ENCODE measurements at places on chromosomes 3 and 15.

DNA sequence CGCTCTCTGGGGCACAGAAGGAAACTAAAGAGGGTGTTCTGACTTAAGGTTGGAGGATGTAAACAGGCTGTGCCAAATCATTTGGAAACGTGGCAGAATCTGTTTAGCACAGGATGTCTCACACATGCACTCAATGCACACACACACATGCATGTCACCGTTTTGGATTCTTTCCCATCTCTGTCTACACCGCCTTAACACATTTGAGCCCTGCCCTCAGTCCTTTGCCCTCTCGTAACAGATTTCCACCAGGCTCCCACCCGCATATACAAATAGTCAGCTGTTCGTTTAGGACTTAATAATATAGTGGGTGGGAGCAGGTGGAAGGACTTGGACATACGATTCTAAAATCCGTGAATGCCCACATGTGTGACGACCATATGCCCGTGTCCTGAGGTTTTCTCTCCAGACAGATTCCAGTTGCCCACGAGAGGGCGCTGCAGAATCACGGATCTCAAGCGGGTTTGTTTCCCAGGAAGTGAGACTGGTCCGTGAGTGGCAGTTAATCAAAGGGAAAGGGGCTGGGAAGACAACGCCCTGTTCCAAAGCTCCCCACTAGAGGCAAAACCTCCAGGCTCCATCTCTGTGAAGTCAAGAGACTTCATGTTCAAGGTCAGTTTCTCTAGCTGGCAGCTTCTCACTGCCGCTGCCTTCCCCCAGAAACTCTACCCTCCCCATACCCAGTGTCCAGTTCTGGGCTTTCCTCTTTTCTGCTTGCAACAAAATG, 44.5 kb downstream of the NOX5 start:
- DNase-seq, result peak; percentile 58

GRCh38 chr3:23183731-23184130, 19.4 kb upstream of the UBE2E2 start:
- no peak for DNase-seq

- no peak for DNase-seq
Measured at GRCh38 chr3:171350364-171350763, 109.8 kb downstream of the TNIK start.

- no peak for DNase-seq
Measured at GRCh38 chr3:78839693-78840092, 928.1 kb downstream of the ROBO1 start.

- DNase-seq, result no peak
Measured at GRCh38 chr3:65582012-65582717, 456.6 kb downstream of the MAGI1 start.

DNA sequence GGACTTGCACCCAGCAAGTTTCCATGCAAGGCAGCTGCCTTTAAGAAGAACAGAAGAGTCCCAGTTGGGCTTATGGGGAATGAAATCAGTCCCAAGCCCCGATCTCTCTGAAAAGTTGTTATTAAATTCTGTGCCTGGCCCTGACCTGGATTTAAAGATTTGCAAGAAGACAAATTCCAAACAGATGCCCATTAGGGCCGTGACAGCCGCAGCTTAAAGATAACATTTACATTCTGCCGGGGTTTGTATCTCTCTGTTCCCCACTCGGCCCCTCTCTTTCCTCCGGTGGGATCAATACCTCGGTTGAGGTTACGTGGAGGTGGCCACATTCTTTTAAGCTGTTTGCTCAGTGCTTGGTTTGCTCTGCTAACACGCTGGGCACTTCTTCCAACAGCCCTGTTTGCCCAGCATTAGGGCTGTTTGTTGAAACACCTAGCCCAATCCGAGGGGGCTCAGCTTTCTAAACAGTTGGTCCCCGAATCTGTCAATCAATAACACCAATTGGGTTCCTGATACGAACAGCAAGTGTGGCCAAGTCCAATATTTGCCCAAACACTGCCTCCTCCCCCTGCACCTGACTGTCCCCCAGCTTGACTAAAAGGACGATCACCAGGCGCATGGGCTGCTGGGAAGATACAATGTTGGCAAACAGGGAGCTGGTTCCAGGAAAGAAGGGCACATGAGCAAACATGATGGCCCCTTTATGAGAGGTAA, 108.6 kb downstream of the RPLP1 start:
- DNase-seq, result no peak

GRCh38 chr15:60101416-60101815, 97.3 kb downstream of the FOXB1 start:
- no peak for DNase-seq

GRCh38 chr3:115254492-115255196, 107.6 kb upstream of the ZBTB20 start:
- DNase-seq, result no peak

DNA sequence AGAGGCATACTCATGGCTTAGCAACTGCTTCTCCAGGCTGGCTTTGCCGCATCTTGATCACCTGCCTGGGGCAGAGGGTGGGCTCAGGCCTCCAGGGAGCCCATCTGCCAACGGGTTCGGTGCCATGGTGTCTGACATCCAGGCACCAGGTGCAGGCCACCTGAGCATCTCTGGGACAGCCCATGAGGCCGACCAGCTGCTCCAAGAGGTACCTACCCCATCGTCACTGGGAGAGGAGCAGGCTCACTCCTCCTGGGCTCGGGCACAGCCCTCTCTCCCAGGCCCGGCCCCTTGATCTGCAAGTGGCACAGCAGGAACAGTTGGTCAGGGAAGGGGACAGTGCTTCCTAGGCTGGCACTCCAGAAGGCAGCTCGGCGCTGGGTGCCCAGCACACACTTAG, 21.9 kb downstream of the TPRA1 start:
- no peak for DNase-seq

DNA sequence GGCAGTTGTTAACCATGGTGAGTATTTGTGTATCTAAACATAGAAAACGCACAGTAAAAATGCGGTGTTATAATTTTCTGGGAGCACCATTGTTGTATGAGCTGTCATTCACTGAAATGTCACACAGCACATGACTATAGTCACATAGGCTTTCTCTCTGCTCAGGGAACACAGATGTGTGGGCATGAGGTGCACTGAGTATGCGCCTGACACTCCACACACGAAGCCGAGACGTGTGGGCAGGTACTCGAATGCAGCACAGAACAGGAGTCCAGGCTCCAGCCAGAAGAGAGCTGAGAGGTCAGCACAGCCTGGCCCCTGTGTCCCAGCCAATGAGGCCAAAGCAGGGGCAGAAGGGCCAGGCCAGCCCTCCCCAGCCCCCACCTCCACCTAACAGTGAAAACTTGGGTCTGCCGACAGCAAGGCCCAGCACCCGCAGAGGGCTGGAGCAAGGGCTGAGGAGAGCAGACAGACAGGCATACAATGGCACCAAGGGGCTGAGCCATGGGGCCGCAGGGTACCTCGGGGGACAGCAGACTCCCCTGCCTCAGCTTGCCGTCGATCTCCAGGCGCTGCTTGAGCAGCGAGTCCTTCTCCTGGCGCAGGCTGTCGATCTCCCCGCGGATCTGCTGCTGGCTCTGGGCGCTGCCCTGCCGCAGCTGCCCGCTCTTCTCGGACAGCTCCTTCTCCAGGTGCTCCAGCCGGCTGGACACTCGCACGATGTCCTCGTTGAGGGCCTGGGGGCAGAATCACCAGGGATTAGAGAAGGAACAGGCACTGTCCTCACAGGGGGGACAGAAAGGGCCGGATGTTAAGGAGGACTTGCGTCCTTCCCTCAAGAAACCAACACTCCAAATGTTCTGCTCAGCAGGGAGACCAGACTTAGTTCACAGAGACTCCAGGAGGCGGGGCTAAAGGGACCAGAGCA, 24.0 kb downstream of the KIF7 start:
- DNase-seq, result no peak

DNA sequence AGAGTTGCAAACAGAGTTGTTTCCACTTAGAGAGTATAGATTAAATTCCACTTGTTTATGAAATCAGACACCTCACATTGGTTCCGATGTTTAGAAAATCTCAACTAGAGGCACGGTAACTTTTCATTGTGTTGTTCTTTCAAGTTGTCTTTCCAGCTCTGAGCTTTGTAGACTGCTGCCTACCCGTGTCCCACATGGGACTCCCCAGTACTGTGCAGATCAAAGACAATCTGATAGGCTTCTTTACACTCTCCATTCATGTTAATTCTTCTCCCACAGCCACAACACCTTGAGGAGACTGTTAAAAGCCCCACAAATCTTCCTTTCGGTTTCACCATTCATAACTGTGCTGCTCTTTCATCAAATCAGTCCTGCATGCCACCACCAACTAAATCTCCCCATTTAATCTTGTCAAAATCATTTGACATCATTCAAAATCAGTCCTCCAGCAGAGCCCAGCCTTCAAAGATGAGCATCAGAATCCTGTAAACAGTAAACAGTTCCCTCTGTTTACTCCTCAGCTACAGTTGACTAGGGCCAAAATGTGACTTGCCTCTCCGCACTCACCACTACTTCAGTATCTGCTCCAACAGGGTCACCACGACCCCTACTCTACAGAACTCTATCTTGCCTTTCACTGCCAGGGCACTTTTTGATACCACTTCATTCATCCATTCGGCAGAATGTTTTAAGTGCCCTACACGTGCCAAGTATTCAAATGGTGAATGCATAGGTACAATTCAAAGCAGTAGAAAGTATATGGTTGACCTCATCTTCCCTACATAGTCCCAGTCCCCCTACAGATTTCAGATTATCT, 8.3 kb downstream of the ANXA2 start:
- DNase-seq, result peak; percentile 43

- DNase-seq, result peak; percentile 49
Measured at GRCh38 chr3:194573680-194574437, 59.4 kb downstream of the TMEM44 start.

DNA sequence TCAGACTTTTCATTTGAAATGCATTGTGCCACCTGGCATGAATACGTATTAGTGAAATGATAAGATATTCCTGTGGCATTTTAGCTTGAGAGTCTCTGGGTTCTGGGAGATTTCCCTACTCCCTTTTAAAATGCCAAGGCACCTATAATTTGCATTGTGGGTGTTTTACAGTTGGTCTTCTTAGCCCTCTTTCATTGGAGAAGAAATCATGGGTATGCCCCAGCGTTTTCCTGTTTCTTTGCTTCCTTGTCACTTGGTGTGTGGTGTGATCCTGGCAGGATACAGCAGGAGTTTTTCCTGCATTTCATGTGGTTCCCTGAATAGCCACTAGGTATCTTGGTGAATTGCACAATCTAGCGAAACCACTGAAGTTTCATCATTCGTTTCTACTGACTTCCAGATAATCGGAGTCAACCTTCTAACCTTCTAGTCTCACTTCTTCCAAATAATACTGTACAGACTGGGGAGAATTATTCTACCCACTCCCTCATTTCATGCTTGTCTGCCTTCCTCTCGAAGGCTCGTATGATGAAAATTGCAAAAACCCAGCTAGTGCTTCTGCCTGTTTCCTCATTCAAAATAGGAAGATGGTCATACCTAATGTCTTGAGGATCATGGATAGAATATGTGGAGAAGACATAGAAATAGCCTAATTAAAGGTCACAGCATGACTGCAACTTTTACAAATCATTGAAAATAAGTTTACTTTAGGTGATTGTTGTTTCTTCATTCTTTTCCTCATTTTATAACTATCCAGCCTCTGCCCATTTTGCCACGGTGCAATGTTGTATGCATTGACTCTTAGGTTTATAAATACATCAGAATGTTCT, 2.6 kb downstream of the BHLHE40 start:
- DNase-seq, result no peak

DNA sequence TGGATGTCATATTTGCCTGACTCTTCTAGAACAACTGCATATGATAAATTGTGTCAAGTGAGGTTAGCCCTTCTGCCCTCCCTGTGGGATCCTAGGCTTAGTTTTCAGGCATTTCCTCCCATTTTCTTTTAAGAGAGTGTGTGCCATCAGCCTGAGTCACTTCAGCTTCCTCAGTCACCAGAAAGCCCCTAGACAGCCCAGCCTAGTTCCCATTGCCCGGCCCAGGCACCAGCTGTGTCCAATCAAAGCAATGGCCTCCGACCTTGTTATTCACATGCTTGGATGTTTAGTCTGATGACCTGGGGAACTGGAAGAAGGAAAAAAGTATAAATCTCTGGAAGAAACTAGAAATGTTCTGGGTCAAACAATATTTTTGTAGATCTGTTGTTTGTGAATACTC, 221.9 kb upstream of the LRIG1 start:
- no peak for DNase-seq

DNA sequence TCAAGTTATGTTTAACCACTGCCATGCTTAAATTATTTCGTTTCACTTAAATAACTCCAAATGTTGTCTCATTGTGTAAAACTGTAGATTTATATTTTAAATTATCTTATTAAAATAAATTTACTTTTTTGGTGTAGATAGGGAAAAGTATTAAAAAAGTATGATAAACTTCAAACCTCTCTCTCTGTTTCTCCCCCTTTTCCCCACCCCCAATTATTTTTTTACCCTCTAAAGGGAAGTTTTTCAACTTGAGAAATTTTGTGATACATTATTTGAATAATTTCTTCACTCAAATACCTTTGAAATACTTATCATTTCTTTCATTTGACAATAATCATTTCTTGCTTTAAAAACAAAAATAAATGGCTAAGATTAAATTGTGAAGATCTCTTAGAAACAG, 66.9 kb upstream of the EIF1B start:
- DNase-seq, result no peak

- peak; percentile 13 for DNase-seq
Measured at GRCh38 chr3:60190073-60190472, 1061.2 kb downstream of the FHIT start.

DNA sequence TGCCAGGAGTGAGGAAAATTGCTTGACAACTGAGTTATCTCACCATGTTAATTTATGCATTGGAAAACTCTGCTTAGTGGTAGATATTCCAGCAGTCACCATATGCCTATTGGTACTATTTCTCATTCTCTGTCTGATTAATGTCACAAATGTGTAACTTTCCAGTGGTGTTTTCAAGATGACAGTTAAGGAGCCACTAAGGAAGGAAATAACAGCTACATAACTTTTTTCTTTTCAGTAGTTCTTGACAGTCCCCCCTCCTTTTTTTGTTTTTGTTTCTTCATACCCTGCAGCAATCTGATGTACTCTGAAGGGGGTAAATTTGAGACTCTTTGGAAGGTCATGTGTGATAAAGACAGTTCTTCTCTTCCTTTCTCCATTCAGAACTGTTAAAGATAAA, 13.1 kb downstream of the RASA2 start:
- no peak for DNase-seq

DNA sequence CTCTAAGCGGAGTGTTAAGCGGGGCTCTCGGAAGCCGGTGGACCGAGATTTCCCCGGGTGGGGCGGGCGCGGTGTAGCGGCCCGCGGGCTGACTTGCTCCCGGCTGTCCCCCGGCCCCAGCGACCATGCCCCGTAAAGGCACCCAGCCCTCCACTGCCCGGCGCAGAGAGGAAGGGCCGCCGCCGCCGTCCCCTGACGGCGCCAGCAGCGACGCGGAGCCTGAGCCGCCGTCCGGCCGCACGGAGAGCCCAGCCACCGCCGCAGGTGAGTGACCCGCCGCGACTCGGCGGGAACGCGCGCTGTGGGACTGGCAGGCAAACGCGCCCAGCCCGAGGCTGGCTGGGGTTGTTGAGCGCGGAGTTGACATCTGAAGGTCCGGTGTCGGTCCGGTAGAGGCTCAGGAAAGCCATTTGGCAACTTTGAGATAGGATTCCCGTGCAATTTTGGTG, 1.3 kb downstream of the SMC4 start:
- DNase-seq, result peak; percentile 10

GRCh38 chr3:108599677-108600409, 10.3 kb downstream of the DZIP3 start:
- no peak for DNase-seq

Data from stimulated activated CD4-positive, alpha-beta T cell treated with anti-CD3 and anti-CD28 coated beads, Interleukin-1b, Interleukin-23, amount 100 ng/mL, for 48 hours (primary cell).